ENCODE measurements at places on chromosomes 2 and 18. TPM values are rescaled to one million over a fixed set of nuclear protein-coding genes. Genes with fewer than 3 reads are reported as not detected.

- DNase-seq: no peak
Measured at GRCh38 chr2:163731735-163732134, 4.1 kb downstream of the FIGN start.

DNA sequence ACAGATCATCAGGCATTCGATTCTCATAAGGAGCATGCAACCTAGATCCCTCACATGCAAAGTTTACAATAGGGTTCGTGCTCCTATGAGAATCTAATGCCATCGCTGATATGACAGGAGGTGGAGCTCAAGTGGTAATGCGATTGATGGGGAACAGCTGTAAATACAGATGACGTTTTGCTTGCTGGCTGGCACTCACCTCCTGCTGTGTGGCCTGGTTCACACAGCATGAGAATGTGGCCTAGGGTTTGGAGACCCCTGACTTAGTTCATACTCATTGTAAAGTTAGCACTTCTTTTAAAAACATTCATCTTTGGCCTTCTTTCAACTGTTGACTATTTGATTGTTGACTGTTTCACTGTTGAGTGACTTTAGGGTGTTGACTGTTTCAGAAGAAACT lies 8.7 kb upstream of the CHMP1B start:
- no peak for DNase-seq

CRACDL gene
- 40.7 TPM for polyA plus RNA-seq

RPIA gene
- 16.0 TPM for polyA plus RNA-seq

- no peak for DNase-seq
Measured at GRCh38 chr2:122627388-122627787, 871.9 kb downstream of the TSN start.

RGPD3 gene
- polyA plus RNA-seq: not detected

All from brain (organoid and tissue), 16 donors.